ENCODE measurements at places on chromosomes 6 and 20.

GRCh38 chr6:4294636-4295035 lies 159.3 kb upstream of the ECI2 start:
- no peak for DNase-seq

DNA sequence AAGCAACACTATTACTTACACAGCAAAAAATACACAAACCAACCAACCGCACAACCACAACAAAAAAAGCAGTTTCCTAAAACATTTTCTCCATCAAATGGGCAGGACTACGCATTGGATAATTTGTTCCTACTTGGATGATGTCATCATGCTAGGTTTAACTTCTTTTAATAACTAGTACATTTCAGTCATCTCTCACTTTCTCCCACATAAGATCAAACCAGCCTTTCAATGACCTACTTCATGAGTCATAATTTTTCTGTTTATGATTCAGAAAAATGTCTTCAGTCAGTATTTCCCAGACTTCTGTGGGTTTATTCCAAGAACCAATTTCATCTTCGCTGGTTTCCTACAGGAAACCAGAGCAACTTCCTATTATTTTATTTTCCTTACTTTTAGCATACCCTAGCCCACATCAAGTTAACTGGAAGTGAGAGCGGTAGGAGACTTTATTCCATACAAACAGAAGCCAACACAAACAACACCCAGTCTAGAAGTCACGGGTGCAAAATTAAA lies 134.2 kb downstream of the GMDS start:
- DNase-seq = peak; percentile 20

DNA sequence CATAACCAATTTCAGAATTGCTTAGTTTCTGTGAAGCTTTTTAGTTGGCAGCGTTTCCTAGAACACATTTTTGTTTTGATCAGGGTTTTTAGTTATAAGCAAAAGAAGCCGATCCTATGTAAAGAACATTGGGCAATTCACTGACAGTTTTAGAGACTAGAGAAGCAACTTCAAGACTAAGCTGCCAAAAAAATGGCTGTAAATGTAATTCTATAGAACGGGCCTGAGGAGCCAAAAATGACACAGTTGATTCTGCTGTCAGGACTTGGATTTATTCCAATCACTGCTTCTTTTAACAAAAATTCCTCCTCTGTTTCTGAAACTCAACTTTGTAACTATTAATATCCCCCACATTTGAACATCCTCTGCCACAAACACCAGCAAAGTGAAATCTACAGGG lies 236.0 kb upstream of the EYS start:
- DNase-seq = no peak

DNA sequence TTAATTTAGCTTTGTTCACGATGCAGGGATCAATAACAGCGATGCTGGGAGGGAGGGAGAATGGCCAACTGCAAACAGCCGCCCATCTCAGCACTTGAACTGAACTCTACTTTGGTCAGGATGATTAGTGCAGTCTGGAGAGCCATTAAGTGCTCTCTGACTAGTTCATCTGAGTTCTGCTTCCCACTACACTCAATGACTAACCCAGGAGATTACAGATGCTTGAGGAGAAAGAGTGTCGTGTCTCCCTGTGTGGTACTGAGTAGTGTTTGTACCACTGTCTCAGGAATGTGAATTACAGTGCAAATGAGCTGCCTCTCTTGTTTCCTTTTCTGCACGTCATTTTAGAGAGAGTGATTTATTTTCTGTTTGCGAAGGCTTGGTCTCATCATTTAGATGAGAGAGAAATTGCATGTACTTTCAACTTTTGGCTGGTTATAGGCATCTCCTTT lies 23.5 kb downstream of the CARMIL1 start:
- DNase-seq = no peak

Data from stimulated activated CD4-positive, alpha-beta T cell treated with anti-CD3 and anti-CD28 coated beads, Interleukin-4, amount 100 ng/mL, for 24 hours (primary cell).